ENCODE measurements at places on chromosomes 2 and 18. TPM values are rescaled to one million over a fixed set of nuclear protein-coding genes. Genes with fewer than 3 reads are reported as not detected.

SLC40A1 gene
- total RNA-seq, result 5.6 TPM

MYO3B gene
- not detected for total RNA-seq

DNA sequence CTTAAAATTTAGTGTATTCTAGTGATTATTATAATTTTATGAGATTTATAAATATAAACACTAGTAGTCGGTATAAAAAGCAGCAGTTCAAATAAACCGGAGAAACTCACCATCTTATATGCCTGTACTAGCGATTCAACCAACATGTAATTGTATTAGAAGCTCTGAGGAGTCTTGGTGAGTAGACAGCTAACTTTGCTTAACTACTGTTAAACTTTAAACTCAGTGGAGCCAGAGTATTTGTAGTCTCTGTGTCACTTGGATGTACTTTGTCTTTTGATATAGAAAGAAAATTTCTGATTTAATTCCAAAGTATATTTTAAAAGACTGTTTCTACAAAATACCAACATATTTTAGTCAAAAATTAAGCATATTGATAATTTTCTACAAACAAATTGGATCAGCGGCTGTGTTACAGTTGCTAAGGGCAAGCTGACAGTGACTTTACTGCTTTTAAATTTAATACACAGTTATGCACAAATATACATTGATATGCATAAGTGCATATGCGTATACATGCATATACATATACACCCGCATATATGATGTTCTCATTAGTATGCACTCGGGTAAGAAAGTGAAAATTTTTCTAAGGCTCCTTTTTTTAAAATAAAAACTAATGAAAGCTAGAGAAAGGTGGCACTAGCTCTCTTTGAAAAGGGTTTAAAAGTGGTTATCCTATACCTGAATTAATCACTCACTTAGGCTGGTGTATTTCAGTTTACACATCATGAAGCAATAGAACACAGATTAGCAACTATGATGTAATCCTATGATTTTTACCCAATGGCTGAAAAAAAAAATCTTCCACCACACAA lies 374.5 kb downstream of the NCKAP5 start:
- DNase-seq, result no peak

RETSAT gene
- total RNA-seq, result 18.8 TPM

MLPH gene
- 53.1 TPM for total RNA-seq
